ENCODE measurements at places on chromosomes 2 and 18. TPM values are rescaled to one million over a fixed set of nuclear protein-coding genes. Genes with fewer than 3 reads are reported as not detected.

The CENPA gene
- total RNA-seq, result 0.42 TPM

The ESPNL gene
- 0.42 TPM for total RNA-seq

The RESP18 gene
- not detected for total RNA-seq

GRCh38 chr2:73762571-73762970 is 17.3 kb downstream of the DUSP11 start:
- no peaks in the 10 kb centered on the region for H3K27me3 ChIP-seq
- H3K36me3 ChIP-seq, result peaks cover 89% of the 10 kb centered on the region
- no peak for DNase-seq
- no peak overlapping the region for H3K4me3 ChIP-seq
- H3K27ac ChIP-seq, result no peak overlapping the region

DNA sequence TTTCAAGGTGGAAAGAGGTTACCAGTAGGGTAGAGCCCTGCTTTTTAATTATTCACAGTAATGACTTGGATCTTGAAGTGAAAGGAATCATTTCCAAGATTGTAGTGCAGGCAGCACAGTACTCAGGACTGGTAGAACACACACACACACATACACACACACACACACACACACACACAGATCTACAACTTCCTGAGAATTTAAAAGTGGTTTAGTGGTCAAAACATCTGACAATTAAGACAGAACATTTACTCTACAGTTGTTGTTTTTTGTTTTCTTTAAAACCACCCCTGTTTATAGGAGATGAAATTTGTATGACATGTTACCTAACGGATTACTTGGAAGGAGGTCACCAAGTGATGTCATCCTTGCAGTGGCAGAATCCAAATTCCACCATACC is 146.7 kb upstream of the VRK2 start:
- DNase-seq, result no peak
- H3K4me1 ChIP-seq, result no peaks in the 10 kb centered on the region
- H3K36me3 ChIP-seq, result no peaks in the 10 kb centered on the region
- H3K27me3 ChIP-seq, result no peaks in the 10 kb centered on the region
- H3K4me3 ChIP-seq, result no peak overlapping the region
- H3K27ac ChIP-seq, result no peak overlapping the region

GRCh38 chr2:161952783-161953191 is 121.2 kb downstream of the DPP4 start:
- no peaks in the 10 kb centered on the region for H3K27me3 ChIP-seq
- no peak overlapping the region for H3K4me3 ChIP-seq
- no peaks in the 10 kb centered on the region for H3K4me1 ChIP-seq
- no peaks in the 10 kb centered on the region for H3K36me3 ChIP-seq
- H3K27ac ChIP-seq, result no peak overlapping the region
- DNase-seq, result no peak

All from activated B cell treated with CpG ODN at 0.5 μM for 24 hours (primary cell).